ENCODE measurements at places on chromosomes 11 and 22.
A peak's percentile ranks its signal among the peaks of the same experiment; 100 is the strongest.

DNA sequence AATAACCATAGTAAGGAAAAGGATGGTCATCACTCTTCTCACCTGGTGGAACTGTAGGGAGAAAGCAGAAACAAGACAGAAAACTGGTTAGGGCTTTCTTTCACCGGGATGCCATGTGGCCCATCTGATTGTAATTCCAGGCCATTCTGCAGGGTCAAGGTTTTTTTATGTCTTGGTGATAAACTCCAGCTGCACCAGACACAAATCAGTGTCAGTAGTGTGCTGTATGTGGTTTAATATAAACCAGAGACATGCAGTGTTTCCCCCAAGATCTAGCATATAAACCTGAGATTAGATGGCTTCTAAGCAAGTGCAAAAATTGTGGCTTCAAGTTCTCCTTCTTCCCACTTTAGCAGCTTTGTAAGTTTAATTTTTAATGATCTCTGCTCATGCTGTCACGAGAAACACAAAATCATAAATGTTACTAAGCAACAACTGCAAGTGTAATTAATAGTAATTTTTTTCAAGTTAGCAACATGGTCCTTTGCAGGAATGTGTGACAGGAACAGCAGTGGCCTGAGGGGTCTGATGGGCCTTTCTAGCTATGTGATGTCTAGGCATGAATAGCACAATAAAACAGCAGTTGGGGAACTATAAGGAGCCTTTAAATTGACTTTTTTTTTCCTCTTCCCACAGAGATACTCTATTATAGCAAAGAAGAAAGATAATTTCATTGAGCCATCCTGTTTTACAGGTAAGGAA is 41.6 kb downstream of the BDNF start:
- peak; percentile 96 for DNase-seq

GRCh38 chr11:75577207-75577606 is 15.2 kb downstream of the SERPINH1 start:
- peak; percentile 76 for DNase-seq

DNA sequence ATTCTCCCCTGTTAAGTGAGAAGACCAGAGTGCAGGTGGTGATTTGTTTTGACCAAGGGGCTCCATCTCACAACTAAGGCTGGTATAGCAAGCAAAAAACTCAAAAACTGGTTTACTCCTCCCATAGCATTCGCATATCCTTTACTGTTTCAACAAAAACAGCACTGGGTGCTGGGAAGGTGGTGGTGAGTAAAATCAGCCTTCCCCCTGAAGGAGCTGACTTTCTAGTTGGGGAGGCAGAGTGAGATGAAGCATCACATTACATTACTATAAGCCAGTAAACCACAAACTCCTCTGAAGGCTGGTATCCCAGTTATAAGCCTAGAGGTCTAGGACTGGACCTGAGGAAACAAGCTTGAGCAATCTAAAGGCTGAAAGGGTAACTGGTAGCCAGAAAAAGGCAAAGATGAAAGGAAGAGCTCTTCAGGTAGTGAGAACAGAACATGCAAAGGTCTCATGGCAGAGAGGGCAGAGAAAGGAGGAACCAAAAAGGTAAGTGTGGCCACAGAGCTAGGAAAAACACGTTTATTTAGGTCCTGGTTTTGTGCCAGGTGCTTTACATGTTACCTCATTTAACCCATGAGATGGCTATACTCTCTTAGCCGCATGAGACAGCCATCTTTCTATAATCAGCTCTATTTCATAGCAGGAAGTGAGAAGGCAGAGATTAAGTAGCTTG is 22.3 kb downstream of the TMEM123 start:
- DNase-seq: no peak

DNA sequence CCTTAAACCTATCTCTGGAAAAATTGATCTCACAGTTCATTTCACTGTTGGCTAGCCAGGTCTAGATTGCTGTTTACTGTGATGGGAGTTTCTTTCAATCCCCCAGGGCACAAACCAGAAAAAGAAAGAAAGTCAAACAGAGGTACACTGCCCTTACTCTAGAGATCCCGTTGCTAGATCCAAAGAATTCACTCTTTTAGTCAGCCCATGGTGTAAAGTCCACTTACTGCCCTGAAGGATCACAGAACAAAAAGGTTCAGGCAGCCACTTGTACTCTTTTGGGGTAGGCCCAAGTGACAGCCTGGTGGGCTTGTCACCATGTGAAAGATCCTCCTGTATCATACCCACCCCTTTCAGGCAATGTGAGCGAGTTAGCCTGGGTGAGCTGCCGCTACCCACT is 162.6 kb upstream of the CCDC179 start:
- DNase-seq: no peak

DNA sequence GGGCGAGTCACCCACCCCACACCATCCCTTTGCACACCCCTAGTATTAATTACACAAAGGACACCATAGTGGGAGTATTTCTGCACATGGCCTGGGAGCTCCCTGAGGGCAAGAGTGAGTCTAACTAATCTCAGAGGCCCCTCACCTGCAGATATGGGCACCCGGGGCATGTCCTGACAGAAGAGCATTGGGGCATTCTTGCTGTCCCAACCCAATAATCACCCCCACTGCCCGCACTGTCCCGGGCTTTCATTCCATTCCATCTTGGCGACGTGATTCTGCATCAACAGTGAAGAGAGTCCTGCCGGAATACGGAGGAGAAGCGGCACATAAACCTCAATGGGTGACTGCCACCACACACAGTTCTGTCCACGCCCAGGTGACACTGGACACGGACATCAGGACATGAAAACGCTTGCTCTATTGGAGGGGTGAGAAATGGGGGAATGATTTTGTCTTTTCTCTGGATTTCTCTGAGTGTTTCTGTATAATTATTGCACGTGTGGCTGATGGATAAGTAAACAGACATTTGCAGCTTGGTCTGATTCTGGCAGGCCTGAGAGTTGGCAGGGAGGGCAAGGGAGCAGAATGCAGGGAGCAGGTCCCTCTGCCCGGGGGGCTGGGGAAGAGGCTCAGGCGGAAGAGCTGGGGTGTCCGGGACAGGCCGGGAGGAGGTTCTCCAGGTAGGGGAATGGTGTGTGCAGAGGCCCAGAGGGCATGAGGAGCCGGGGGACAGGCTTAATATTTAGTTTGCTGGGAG is 38.2 kb downstream of the SCUBE1 start:
- DNase-seq: no peak

DNA sequence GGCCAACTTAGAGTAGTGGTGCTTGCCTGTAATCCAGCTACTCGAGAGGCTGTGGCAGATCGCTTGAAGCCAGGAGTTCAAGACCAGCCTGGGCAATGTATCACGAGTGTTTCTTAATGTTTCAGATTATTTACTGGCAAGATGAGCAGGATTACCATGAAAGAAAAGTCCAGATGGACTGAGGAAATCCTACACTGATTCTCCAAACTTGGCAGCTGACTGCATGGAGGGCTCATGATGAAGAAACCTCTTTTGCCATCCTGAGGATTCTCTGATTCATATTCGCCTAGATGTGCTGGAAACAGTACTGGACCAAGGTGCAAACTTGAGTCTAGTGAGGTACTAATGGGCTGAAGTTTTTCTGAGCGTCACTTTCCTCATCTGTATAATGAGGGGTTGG is 2.8 kb upstream of the SIDT2 start:
- DNase-seq: no peak

GRCh38 chr11:35721651-35722282 is 59.2 kb downstream of the TRIM44 start:
- DNase-seq: no peak

DNA sequence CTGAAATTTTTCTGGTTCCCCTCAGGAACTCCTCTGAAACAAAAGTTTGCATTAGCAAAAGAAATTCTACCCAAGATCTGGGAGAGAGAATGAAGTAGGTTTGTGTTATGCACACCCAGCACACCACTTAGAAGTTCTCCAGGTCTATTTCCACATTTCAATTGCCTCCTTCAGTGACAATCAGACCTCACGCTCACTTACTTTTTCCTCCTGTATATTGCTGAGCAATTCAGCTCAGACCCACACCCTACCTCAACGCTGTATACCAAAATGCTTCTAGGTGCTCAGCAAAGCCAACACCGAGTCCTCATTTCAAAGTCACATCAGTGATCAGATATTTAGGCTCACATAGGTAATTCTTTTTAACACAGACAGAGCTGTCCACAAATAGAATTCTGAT is 19.2 kb downstream of the MRGPRX3 start:
- DNase-seq: no peak

GRCh38 chr22:36763576-36763975 is 12.3 kb downstream of the IFT27 start:
- no peak for DNase-seq

GRCh38 chr11:102546427-102546826 is 15.9 kb upstream of the MMP7 start:
- no peak for DNase-seq

- DNase-seq: no peak
Measured at GRCh38 chr11:68904248-68904847, 657 bp downstream of the IGHMBP2 start.

DNA sequence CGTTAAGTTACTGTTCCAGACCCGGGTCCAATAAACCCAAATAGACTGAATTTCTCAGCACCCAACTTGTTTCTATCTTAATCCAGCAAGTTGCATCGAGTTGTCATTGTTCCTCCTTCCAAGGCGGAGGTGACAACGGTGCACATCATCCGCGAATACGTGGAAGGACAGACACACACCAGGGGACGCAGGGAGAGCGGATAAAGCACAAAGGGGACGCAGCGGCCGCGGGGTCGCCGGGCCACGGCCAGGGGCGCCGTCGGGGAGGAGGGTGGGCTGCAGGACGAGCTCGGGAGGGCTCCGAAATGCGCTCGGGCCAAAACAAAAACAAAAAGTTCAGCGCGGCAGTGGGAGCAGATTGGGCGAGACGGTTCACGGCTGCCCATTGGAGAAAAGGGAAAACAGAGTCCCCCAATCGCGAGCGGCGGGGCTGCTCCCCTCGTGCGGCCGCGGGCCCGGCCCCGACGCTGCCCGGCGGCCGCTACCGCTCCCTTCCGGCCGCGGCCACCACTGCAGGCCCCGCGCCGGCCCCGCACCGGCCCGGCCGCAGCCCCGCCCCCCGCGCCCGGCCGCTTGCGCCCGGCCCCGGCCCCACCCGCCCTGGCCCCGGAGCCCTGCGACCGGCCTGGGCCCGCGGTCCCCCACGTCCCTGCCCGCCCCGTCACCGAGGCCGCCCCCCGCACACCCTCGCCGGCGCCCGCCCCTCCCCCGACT is 518 bp downstream of the KMT5B start:
- peak; percentile 72 for DNase-seq

DNA sequence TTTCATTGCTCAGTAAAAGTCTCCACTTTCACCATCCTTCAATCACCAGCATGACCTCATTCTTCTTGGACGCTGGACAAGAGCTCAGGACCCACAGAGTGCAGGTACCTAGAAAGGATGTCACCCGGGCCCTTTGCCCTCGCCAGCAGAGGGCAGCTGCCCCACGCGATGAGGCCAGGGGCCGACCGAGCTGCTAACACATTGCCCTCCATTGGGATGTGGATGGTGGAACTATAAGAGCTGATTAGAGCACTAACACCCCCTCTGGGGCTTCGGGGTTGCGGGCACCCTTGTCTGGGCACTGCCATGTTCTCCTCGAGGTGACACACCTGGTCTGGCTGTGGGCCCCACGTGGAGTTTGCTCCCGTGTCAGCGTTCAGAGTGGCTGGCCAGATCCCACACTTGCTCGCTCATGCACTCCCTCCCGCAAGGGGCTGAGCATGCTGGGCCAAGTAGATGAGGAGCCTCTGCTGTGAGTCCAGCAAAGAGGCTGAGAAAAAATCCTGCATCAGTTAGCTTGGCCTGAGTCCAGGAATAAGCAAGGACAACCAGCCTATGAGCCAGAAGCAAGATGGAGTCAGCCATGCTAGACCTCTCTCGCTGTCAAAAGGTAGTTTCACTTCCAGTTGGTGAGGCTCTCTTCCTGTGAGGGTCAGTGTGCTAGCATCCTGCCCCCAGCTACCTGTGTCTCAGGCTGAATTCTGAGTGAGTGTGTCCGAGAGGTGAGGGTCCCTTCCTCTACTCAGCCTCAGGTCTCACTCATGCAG is 9.8 kb downstream of the KRTAP5-6 start:
- DNase-seq: no peak

GRCh38 chr22:47627556-47628253 is 865.3 kb downstream of the TBC1D22A start:
- no peak for DNase-seq

- DNase-seq: no peak
Measured at GRCh38 chr22:37064553-37064952, 13.0 kb downstream of the KCTD17 start.

- no peak for DNase-seq
Measured at GRCh38 chr11:134215836-134216235, 7.9 kb downstream of the NCAPD3 start.

- DNase-seq: no peak
Measured at GRCh38 chr11:131099013-131099412, 182.7 kb upstream of the SNX19 start.

- no peak for DNase-seq
Measured at GRCh38 chr11:33500861-33501479, 199.7 kb downstream of the C11orf91 start.

DNA sequence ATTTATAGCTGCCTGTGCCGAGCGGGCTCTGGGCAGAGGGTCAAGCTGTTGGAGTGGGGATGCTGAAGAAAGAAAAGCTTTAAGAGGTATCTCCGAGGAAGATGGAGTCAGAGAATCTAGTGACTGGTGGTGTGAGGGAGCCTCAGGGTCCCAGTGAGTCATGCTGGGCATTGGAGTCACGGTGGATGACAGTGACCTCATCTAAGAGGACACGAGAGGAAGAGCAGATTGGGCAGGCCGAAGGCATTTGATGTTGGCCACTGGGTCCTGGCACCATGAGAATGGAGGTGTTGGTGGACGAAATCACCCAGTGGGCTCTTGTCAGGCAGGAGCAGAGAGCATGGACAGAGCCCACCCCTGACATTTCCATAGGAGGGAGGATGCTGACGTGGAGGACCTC is 68.4 kb downstream of the TBC1D22A start:
- DNase-seq: no peak

- no peak for DNase-seq
Measured at GRCh38 chr11:1619449-1619848, 2.5 kb downstream of the KRTAP5-4 start.

DNA sequence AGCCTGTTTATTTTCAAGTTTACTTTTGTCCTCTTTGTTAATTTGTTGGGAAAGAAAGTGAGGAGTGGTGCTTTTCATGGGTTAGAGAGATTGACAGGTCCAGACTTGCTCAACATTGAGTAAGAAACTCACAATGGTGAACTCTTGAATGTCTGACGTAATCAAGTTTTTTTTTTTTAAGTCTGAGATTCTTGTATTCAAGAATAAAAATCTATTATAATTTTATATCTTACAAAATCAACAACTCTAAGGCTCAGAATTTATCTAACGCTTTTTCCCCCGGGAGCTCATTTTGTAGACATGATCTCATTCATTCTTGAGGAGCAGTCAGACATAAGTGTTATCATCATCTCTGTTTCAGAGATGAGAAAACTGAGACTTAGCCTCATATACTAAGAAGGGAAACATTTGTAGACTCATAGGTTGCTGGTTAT is 39.1 kb upstream of the SPTBN2 start:
- no peak for DNase-seq

DNA sequence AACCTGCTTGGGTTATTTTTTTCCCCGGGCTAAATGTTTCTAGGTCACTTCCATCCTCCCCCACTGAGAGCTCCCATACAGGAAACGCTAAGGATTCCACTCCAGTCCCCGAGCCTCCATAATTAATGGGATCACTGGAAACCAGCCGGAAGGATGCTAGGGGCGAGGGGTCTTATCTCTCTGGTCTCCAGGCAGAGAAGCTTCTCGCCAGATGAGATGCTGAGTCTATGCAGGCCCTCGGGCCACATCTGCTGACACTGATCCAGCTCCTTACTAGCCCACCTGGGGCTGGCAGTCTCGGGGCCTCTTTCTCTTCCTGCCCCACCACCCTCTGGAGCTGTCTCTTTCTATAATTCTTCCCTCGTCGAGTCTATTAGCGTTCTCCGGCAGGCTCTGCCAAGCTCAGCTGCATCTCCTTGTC is 125.9 kb upstream of the SYT13 start:
- DNase-seq: no peak

- DNase-seq: no peak
Measured at GRCh38 chr11:79525257-79525656, 84.4 kb upstream of the TENM4 start.
